Coronary artery (tissue), 2 donors: ENCODE measurements at places on chromosomes 6 and 20.

DNA sequence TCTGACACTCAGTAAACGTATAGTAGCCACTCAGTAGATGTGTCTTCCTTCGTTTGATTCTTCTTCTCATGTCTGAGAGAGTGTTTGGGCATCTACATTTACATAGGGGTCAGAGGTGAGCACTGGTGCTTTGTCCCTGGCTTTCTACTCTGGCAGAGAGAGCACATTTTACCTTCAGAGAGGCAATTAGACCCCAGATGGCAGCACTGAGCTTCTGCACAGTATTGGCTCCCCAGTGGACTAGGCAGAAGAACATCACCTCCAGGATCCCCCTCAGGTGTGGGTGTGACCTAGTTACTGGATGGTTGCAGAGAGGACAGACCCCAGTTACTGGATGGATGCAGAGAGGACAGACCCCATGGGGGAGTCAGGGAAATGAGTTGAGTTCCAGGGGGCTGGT lies 327.2 kb downstream of the DHX35 start:
- no peak for DNase-seq

DNA sequence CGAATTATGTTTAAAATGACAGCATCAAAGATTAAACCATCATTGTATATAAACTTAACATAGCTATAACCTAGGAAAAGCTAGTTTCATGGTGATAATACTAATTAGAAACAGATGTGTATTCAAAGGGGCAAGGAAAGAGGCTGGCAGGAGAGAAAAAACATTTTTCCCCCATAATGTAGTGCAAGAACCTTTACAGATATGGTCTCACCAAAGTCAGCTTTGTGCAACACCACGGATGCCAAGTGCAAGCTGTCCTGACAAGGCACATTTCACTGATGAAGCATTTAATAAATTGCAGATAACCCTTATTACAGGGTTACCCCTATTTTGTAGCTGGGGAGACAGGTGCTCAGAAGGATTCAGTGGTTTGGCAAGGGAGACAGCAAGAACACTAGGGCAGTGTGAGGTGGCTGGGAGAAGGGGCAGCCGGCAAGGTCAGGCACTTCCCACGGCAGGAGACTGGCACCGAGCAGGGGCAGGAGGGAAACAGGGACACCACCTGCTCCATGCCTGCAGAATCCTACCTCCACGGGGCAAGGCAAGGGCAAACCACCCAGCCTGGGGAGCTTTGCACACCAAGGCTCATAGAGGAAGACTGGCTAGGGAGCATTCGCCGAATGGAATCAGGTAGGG lies 6.5 kb downstream of the RPS6KA2 start:
- DNase-seq = no peak

GRCh38 chr6:108874470-108875160 lies 26.4 kb downstream of the ARMC2 start:
- no peak for DNase-seq

- DNase-seq = no peak
Measured at GRCh38 chr6:29376003-29376402, 912 bp upstream of the OR12D3 start.

DNA sequence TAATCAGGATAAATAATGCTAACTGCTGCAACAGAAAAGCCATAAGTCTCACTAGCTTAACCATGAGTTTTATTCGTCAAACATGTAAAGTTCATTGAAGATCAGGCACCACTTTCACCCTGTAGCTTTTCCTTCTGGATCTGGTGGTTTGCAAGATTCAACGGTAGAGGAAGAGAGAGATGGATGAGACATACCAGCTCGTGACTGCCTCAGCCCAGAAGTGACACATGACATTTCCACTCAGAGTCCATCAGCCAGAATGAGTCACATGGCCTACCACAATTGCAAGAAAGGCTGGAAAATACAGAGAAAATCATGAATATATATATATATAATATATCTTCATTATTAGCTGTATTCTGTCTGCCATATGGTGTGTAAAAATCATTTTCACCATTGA lies 29.0 kb downstream of the SPTLC3 start:
- DNase-seq = no peak

DNA sequence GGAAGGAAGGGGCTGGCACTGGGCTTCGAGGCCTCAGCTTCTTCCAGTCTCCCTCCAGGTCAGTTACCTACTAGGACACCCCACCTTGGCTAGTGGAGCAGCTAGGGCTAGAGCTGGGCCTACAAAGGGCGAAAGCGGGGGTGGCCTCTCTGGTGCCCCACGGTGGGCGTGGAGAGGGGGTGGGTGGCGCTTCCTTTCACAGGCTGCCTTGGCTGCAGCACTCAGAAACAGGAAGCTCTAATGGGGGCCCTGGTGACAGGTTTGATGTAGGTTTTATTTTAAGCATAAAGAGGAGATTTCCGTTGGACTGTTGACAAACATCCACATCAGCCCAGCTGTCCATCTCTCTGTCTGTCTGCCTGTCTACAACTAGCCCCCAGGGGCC lies 13.4 kb downstream of the FAM110A start:
- no peak for DNase-seq

DNA sequence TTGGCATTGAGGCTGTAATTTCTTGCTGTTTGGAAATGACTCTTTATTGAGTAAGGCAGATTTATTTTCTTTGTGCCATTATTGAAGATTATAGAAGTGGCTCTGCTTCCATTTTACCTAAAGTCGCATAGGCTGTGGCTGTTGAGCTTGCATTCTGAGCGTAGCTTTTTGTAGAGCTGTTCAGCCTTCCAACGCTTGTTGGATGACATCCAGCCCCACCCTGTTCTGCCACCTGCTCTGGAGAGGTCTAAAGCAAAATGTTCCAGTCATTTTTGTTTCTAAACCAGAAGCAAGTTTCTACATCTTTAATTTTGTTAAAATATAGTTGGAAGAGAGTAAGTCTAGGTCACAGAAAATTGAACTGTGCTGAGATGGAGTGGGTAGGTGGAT lies 24.4 kb downstream of the UST start:
- no peak for DNase-seq

DNA sequence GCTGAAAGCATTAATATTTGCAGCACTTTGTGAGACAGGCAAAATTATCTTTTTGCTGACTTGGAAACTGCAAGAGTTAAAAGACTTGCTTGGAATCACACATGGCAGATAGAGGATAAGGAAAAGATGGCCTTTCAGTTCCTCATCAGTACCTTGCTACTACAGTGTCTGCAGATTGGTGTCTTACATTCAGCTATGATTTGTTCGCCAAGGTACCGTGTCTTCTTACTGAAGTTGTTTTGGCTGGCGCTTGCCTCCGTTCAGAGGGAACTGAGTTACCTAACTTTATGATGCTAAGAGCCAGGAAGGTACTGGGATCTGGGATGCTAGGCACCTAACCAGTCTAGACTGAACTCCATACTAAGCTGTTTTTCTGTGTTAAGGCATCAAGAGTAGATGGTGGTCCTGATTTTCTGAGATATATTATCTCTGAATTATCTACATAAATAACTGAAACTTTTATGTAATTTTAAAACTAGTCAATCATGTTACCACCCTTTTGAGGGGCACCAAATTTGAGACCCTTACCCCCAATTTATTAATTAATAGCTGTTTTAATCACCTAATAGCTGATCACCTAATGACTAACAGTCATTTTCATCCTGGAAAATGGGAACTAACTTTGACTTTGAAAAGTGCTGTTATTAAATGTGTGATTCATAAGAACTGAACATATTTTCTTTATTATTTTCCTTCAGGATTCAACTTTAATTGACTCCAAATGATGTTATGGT lies 2.5 kb downstream of the WTAP start:
- no peak for DNase-seq

- no peak for DNase-seq
Measured at GRCh38 chr6:104754788-104755409, 104.8 kb downstream of the HACE1 start.

GRCh38 chr6:166009385-166010031 lies 158.1 kb downstream of the TBXT start:
- DNase-seq = no peak

- no peak for DNase-seq
Measured at GRCh38 chr20:47506850-47507249, 5.2 kb downstream of the NCOA3 start.

- no peak for DNase-seq
Measured at GRCh38 chr20:34075647-34076046, 36.4 kb downstream of the EIF2S2 start.

- no peak for DNase-seq
Measured at GRCh38 chr6:158863646-158864045, 44.5 kb upstream of the EZR start.

DNA sequence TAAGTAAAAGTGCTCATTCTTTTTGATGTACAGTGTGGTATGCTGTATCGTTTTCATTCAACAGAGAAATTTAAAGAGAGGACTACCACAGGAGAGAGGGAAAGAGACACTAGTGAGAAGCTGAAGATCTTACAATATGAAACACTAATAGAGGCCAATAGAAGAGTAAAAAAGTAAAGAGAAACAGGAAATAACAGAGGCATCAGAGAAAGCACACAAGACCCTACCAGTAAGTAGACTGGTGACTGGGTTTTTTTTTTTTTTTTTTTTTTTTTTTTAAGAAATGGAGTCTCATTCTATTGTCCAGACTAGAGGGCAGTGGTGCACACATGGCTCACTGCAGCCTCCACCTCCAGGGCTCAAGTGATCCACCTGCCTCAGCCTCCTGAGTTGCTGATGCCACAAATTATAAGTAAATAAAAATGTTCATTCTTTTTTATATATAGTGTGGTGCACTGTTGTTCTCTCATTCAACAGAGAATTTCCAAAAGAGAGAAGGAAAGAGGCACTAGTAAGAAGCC lies 18.8 kb downstream of the ELOVL4 start:
- no peak for DNase-seq

- DNase-seq = no peak
Measured at GRCh38 chr20:61845233-61845671, 220.4 kb downstream of the TAF4 start.

GRCh38 chr6:148470606-148471465 lies 128.2 kb downstream of the SASH1 start:
- DNase-seq = no peak

DNA sequence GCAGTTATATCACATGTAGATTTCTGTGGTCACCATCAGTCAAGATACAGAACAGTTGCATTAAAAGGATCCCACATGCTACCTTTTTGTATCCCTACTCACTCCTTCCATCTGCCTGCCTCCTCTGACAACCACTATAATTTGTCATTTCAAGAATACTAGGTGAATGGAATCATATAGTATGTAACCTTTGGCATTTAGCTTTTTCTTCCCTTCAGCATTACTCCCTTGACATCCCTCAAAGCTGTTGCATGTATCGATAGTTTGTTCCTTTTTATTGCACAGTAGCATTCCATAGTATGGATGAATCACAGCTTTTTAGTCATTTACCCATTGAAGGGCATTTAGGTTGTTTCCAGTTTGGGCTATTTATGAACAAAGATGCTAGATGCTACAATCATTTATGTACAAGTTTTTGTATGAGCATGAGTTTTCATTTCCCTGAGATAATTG lies 26.1 kb downstream of the NCOA7 start:
- no peak for DNase-seq

GRCh38 chr6:31004794-31005193 lies 5.5 kb upstream of the MUC22 start:
- DNase-seq = no peak

GRCh38 chr20:2816583-2817340 lies 598 bp downstream of the TMEM239 start:
- peak; percentile 54 for DNase-seq
